Stomach (tissue), 19 donors: ENCODE measurements at places on chromosomes 12 and 14. TPM values are rescaled to one million over a fixed set of nuclear protein-coding genes. Genes with fewer than 3 reads are reported as not detected.
A peak's percentile ranks its signal among the peaks of the same experiment; 100 is the strongest.

Gene KRT73
- total RNA-seq, result not detected

Gene PTGR2
- 7.7 TPM for total RNA-seq

Gene C1S
- 404 TPM for total RNA-seq

Gene KCNMB4
- 2.9 TPM for total RNA-seq

Gene EDDM3A
- not detected for total RNA-seq

Gene TMPRSS12
- not detected for total RNA-seq

DNA sequence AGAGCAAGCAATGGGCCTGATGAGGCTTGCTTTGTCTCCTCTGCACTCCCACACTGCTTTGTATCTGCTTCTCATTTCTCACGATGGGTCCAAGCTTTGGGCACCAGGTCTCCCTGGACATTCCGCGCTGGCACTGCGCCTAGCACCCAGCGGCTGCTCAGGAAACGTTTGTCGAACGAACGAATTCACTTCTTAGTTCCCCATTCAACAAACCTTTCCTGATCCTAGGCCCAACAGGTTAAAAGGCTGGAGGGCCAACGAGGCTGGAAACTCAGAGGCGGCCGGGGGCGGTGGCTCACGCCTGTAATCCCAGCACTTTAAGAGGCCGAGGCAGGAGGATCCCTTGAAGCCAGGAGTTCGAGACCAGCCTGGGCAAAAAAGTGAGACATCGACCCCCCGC lies 1.0 kb upstream of the GLRX5 start:
- peak overlapping the region; percentile 98 for H3K4me3 ChIP-seq
- H3K4me1 ChIP-seq, result peaks cover 71% of the 10 kb centered on the region
- H3K36me3 ChIP-seq, result no peaks in the 10 kb centered on the region
- H3K27ac ChIP-seq, result no peak overlapping the region

DNA sequence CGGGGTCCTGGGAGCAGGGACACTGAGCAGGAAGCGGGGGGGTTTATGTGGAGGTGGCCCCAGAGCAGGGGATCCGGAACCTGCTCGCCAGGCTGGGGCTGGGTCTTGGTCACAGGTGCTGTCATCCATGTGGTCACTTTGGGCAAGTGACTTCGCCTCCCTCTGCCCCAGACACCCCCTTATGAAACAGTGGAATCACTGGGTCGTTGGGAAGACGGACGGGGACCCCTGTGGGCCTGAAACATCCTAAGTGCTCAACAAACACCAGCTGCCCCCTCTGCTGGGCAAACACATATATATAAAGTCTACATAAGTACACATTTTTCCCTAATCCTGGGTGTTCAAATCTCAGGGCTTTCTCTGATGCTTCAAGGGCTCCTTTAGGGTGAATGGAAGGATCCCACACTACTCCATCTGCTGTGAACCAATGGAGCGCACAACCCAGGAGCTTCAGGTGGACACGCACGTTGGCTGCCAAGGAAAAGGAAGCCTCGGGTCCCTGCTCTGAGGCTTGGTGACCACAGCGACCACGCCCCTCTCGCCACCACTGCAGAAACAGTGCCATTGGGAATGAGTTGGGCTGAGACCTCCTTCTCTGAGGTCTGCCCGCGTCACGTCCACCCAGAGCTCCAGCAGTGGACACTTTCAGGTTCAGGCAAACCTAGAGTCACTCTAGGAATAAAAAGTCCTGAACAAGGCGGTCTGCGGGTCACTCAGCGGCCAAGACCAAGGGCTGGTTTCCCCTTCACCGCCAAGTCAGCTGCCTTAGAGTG lies 54.6 kb downstream of the CDC42BPB start:
- no peak for DNase-seq
- H3K27me3 ChIP-seq, result no peaks in the 10 kb centered on the region
- H3K36me3 ChIP-seq, result peaks cover 81% of the 10 kb centered on the region
- no peaks in the 10 kb centered on the region for H3K4me1 ChIP-seq
- H3K27ac ChIP-seq, result no peak overlapping the region

- DNase-seq, result peak; percentile 72
- H3K27ac ChIP-seq, result peak overlapping the region; percentile 80
- no peaks in the 10 kb centered on the region for H3K27me3 ChIP-seq
- peaks cover 100% of the 10 kb centered on the region for H3K36me3 ChIP-seq
- peaks cover 20% of the 10 kb centered on the region for H3K4me1 ChIP-seq
Observed at GRCh38 chr14:20376071-20376588, 32.7 kb downstream of the PARP2 start.

GRCh38 chr12:62728741-62729140 lies 206.2 kb downstream of the PPM1H start:
- no peak for DNase-seq
- H3K27me3 ChIP-seq, result no peaks in the 10 kb centered on the region
- no peak overlapping the region for H3K27ac ChIP-seq
- H3K4me1 ChIP-seq, result peaks cover 47% of the 10 kb centered on the region
- no peak overlapping the region for H3K4me3 ChIP-seq

GRCh38 chr14:50533806-50534205 lies 1.4 kb upstream of the MAP4K5 start:
- H3K27me3 ChIP-seq, result no peaks in the 10 kb centered on the region
- H3K36me3 ChIP-seq, result no peaks in the 10 kb centered on the region
- peak overlapping the region; percentile 95 for H3K27ac ChIP-seq
- peaks cover 39% of the 10 kb centered on the region for H3K4me1 ChIP-seq
- H3K4me3 ChIP-seq, result peak overlapping the region; percentile 84

- H3K4me1 ChIP-seq, result no peaks in the 10 kb centered on the region
- no peaks in the 10 kb centered on the region for H3K27me3 ChIP-seq
- H3K27ac ChIP-seq, result no peak overlapping the region
Observed at GRCh38 chr12:26252946-26253345, 57.6 kb downstream of the SSPN start.

DNA sequence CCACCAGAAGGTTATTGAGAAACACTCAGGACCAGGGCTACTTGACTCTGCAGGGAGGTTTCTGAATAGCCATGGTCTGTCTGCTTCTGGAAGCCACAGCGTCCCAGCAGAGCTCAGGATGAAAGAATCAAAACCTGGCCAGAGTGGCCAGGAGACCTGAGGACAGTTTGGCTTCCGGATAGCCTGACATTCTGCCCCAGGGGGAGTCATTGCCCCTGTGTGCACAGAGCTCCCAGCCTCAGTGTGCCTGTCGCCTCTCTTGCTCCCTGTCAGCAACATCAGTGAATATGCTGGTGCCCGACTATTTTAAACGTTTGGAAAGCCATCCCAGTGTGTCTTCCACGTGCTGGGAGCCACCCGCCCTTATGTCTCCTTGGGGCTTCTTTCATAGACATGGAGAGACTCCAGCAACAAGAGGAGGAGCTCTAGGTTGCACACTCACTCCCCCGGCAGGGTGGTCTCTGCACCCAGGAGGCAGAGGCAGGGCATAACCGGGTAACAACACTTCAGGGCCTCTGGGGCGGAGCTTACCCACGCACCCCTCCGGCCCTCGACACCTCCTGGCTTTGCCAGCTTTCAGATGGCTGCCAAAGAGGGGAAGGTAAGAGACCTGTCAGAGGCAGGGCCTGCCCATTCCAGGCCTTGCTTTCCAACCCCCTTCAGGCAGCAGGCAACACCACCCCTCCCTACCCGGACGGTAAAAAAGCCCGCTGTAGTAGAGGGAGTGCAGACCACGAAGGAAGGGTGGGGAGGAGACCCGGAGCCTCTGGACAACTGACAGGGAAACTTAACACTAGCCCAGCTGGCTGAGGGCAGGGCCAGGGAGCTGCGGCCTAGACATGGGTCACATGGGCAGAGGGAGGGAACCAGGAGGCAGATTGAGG lies 19.0 kb upstream of the SLC6A12 start:
- no peaks in the 10 kb centered on the region for H3K27me3 ChIP-seq
- no peak overlapping the region for H3K4me3 ChIP-seq
- no peak overlapping the region for H3K27ac ChIP-seq

GRCh38 chr12:104925501-104925900 lies 32.6 kb downstream of the SLC41A2 start:
- H3K4me1 ChIP-seq, result peaks cover 20% of the 10 kb centered on the region
- DNase-seq, result no peak
- H3K27me3 ChIP-seq, result no peaks in the 10 kb centered on the region
- H3K4me3 ChIP-seq, result no peak overlapping the region

DNA sequence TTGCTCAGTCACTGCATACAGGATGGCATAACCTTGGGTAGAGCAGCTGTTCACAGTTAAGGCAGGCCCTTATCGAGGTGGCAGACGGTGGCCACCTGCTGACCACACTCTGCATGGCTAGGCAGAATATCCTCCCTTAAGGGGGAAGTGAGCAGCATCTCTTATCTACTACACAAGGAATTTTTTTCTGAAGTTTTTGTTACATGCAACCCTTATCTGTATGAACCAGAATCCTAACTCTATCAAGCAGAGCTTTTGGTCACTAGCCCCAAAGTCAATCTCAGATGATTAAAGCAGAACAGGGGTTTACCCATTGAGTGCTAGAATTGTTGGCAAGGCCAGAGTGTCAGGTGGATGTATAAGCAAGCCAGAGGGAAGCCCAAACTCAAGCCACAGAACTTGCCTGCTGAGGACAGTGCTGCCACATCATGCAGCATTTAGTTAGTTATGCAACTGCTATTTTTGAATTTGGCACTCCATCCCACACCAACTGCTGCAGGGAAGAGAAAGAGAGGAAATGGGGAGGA lies 192.8 kb downstream of the TBX5 start:
- no peaks in the 10 kb centered on the region for H3K36me3 ChIP-seq
- H3K27ac ChIP-seq, result no peak overlapping the region
- DNase-seq, result no peak
- H3K4me3 ChIP-seq, result no peak overlapping the region
- H3K4me1 ChIP-seq, result no peaks in the 10 kb centered on the region
- no peaks in the 10 kb centered on the region for H3K27me3 ChIP-seq

DNA sequence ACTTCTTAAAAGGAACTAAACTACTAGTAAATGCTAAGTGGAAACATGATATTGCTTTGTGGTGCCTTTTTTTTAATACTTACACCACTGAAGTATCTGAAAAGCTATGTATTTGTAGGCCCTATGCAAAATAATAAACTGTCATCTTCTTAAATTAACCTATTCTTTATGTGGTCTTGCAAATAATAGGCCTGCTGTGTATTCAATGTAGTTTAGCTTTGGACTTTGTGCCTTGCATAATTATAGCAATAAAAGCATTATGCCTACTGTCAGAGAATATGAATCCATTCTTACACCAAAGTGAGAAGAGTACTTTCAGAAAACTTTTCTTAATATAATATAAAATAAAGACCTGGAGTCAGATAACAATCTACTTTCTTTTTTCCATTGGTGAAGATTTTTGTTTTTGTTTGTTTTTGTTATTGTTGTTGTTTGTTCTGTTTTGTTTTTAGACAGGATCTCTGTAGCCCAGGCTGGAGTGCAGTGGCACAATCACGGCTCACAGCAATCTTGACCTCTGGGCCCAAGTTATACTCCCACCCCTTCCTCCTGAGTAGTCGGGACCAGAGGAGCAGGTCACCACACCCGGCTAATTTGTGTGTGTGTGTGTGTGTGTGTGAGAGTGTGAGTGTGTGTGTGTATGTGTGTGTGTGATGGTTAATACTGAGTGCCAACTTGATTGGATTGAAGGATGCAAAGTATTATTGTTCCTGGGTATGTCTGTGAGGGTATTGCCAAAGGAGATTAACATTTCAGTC lies 213.8 kb downstream of the SLC6A15 start:
- H3K4me1 ChIP-seq, result no peaks in the 10 kb centered on the region
- no peak overlapping the region for H3K4me3 ChIP-seq
- no peaks in the 10 kb centered on the region for H3K27me3 ChIP-seq

DNA sequence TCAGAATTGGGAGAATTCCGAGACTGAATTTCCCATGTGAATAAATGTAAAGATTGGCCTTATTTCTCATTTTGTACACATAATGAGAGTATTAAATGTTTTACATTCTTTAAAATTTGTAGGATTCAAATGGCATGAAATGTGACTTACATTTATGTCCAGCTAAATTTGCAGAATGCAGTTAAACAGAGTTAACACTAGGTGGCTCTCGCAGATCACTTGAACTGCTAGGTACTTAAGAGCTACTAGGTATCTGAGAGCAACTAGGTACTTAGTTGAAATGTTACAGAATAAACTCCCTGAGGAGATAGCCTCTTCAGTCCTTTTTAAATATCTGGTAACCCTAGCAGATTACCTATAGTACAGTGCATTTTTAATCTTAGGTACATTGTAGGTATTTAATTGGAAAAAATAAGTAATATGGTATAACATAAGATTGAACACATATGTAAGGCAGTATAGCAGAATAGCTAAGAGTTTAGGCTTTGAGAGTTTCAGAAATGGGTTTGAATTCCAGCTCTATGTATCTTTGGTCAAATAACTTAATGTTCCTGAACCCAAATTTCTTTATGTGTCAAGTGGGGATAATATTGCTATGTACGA lies 73.8 kb downstream of the KIAA0586 start:
- no peak overlapping the region for H3K27ac ChIP-seq
- H3K36me3 ChIP-seq, result peaks cover 55% of the 10 kb centered on the region
- H3K4me1 ChIP-seq, result no peaks in the 10 kb centered on the region
- peak; percentile 85 for DNase-seq
- no peaks in the 10 kb centered on the region for H3K27me3 ChIP-seq

- no peak overlapping the region for H3K27ac ChIP-seq
- DNase-seq, result no peak
- no peaks in the 10 kb centered on the region for H3K36me3 ChIP-seq
Observed at GRCh38 chr12:80269803-80270552, 170.6 kb downstream of the OTOGL start.

- no peaks in the 10 kb centered on the region for H3K27me3 ChIP-seq
- no peak overlapping the region for H3K4me3 ChIP-seq
- no peaks in the 10 kb centered on the region for H3K36me3 ChIP-seq
- peak; percentile 21 for DNase-seq
- H3K4me1 ChIP-seq, result no peaks in the 10 kb centered on the region
Observed at GRCh38 chr14:104240434-104241157, 102.2 kb downstream of the KIF26A start.

DNA sequence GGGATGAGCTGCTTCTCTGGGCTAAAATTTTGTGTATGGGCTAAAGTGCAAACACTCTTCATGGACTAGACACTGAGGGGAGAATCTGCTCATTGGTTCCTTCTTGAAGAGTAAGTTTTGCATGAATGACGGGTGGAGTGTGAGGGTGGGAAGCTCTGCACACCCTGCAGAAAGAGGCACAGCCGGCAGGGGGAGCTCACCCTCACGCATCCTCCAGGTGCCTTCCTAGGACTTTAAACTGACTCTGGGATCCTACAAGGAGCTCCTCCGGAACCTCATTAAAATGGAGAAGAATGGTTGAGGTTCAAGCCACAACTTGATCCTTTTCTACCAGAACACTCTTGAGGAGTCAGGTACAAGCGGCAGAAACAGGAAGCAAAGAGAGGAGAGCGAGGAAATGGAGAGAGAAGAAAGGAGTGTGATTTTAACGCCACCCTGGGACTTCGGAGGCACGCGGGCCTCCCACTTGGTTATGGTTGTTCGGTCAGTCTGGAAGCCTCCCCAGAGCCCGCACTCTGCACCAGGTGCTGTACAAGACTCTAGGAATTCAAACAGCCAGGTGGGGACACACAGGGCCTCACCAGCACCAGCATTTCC lies 87.5 kb downstream of the SETD3 start:
- no peak overlapping the region for H3K4me3 ChIP-seq
- H3K4me1 ChIP-seq, result peaks cover 20% of the 10 kb centered on the region
- peak; percentile 68 for DNase-seq
- H3K27ac ChIP-seq, result no peak overlapping the region
- peaks cover 3% of the 10 kb centered on the region for H3K27me3 ChIP-seq

GRCh38 chr12:111261911-111262676 lies 106.8 kb downstream of the PHETA1 start:
- no peak overlapping the region for H3K4me3 ChIP-seq
- H3K27ac ChIP-seq, result no peak overlapping the region
- H3K36me3 ChIP-seq, result no peaks in the 10 kb centered on the region
- H3K4me1 ChIP-seq, result no peaks in the 10 kb centered on the region
- no peak for DNase-seq
